ENCODE measurements at places on chromosomes 1 and 21.

- no peak for DNase-seq
These were observed 671.3 kb downstream of the PTPRU start for GRCh38 chr1:29907596-29907995.

DNA sequence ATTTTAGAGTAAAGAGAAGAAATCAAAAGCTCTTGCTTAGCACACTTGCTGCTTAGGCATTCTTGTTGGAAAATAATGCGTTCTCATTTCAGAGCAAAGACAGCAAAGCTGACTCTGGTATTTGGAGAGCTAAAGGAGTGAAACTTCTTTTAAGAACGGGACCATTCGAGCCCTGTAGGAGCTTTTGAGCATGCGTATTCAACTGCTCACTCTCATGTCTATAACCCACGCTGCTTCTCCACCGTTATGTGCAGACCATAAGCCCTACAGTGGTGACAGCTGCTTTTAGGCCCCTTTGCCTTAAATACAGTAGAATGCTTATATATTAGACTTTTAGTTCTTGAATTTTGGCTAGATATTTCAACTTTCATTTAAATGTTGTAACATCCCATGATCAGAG lies 214.2 kb upstream of the CACYBP start:
- no peak for DNase-seq

- DNase-seq, result no peak
These were observed 25.1 kb upstream of the NGF start for GRCh38 chr1:115363171-115363570.

DNA sequence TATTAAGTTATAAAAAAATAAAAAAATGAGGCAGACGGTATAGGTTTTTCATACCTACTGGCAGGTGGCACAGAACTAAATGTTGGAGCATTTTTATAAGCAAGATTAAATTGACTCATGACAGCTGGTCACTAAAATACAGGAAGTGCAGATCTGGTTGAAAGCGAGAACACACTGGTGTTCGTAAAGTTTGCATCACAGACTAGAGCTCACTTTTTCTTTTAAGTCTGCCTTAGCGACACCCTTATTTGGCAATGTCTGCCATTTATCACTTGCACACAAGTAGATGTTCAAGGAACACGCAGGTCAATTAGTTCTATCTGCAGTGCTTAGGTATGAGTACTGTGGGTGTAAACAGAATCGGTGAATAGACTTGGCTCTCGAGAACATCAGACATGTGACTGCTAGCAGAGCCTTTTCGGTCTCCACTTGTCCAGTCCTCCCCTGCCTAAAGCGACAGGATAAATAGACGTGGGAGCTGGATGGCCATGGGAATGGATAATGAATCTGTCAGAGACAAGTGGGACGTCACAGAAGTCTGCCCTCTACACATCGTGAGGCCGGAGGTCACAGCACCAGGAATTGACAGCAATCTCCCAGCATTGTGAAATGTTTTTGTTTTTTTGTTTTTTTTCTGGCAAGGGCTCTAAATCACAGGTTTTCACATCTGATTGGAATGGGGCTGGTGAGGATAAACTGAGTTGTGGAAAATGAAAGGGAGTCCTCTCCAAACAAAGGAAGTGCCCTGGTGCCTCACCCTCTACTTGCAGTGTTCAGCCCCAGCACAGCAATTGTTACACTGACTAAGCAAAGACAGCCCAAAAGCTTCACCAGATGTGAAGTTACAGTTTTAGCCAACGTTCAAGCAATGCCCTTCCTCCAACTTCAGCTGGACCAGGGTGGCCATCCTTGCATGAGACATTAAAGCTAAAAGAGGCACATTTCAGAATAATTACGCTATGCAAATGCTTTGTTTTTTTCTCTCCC lies 248.9 kb downstream of the NTNG1 start:
- no peak for DNase-seq

DNA sequence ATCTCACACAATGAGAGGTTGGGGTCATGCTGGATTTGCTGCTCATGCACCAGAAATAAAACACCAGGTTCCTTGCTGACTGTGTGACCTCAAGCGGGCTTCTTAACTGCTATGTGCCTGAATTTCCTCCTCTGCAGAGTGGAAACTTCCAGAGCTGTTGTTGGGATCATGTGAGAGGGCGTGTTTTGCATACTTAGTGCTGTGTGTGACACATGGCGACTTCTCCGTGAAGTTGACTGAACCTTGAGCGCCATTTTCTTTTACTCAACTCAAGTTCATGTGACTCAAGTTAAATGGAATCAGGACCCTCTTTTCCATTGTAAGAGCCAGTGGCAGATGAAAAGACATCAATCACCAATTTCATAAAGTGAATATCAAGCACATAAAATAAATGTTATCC lies 224.0 kb downstream of the KIF26B start:
- no peak for DNase-seq

DNA sequence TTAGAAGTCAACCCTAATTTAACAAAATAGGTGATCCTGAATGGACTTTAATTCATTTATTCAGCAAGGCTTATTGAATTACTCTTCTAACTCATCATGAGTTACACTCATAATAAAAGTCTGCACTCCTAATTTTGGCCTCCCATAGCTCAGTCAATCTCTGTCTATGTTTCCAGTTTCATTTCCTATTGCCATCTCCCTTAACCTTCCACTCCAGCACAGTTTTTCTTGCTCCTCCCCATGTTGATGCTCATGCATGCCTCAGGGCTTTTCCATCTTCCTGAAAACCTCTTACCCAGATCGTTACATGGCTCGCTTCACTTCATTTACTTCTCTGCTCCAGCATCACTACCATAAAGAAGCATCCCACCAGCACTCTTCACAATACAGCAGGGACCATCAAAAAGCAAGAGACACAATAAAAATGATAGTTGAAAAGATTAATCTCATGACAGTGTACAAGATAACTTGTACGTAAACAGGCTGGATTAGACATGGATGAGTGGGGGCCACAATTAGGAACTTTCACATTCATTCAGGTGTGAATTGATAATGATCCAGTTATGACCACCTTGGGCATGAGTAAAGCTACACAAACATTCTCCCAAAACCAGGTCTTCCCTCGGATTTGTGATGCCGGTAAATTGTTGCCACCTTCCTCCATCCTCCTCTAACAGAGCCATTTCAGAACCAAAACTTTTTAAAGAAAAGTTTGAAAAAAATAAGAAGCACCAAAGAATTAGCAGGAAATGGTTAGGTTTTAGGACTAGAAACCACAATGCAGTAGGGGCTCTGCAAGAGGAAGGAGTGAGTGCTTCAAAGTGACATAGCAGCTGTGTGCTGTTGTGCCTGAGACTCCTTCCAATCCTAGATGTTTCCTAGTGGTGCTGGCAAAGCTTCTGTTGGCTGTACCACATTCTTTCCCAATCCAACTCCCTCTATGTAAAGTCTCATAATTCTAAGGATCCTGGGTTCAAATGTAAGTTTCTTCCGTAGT lies 89.8 kb downstream of the OLFML2B start:
- DNase-seq, result peak; percentile 39

- no peak for DNase-seq
These were observed 36.0 kb upstream of the ADGRL4 start for GRCh38 chr1:79042539-79042938.

DNA sequence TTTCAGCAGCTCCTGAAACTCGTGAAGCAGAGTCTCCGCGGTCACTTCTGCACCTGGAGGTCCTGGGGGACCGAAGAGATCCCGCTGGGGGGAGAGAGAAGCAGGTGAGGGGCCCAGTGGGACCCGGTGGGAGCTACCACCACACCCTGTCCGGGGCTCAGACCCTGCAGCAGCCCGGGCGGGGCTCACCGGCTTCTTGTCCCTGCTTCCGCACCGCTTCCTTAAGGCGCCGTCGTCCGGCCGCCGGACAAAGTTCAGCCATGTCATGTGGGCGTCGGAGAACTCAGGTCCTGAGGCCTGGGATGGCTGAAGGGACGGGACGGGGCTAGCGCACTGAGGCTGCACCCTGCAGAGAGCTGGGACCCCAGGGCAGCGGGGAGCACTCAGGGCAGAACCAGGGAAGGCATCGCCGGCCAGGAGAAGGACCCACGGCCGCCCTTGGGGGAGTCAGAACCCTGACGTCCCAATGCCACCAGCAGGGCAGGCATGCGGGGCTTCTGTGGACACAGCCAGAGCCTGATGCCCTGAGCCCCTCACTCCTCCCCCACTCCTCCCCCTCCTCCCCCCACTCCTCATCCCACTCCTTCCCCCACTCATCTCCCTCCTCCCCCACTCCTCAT lies 2.2 kb downstream of the C1QTNF12 start:
- no peak for DNase-seq

- DNase-seq, result no peak
These were observed 93.0 kb downstream of the APP start for GRCh38 chr21:26077521-26077920.

DNA sequence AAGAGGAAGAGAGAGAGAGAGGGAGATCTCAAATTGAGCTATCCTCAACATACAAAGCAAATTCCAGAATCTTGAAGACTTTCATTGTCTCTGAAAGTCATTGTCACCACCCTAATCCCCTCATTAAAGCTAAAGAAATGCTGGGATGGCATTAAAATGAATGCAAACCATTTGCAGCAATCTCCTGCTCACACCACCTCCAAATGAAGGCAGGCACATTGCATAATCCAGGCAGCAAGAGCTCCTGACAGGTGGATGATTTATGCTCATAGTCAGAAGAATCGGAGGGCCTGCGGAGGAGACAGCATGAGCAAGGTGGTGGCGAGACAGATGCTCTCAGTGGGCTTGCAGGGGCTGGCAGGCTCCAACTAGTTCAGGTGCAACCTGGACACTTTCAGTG lies 90.2 kb downstream of the ESRRG start:
- DNase-seq, result no peak

- DNase-seq, result no peak
These were observed 1.9 kb upstream of the AK5 start for GRCh38 chr1:77279929-77280328.

DNA sequence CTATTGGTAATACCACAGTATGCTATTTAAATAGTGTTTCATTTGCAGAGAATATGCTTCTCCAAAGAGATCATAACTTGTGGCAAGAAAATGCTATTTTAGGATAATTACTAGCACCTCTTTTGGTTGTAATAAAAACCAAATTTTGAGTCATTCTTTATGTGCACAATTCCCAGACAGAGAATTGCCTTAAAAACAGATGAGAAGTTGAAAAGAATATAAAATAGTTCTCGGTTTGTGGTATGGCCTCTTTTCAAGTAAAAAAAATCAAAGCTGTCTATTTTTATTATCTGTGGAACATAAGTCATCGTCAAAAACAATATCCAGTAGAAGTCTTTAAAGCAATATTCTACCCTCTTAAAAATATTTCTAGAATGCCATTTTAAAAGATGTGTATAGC lies 185.9 kb downstream of the GREM2 start:
- no peak for DNase-seq

- DNase-seq, result peak; percentile 89
These were observed 3.2 kb downstream of the ATP8B2 start for GRCh38 chr1:154328318-154329151.

GRCh38 chr1:221680085-221680484 lies 61.8 kb downstream of the DUSP10 start:
- no peak for DNase-seq

DNA sequence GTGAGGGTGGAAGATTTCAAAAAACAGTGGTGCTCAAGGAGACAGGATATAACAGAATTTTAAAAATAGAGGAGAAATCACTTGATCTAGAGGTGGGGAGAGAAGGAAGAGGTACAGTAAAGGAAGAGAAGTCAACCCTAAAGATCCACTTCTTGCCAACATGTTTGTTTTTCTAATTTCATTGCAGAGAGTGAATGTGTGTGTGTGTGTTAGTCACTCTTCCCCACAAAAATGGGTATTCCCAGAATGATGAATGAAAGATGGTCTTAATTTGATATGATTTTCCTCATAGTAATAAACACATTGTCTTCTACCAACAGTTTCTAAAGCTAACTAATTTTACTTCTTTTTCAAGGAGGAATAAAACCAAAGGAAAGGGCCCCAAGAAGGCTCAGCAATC lies 74.2 kb upstream of the NGF start:
- DNase-seq, result no peak

- DNase-seq, result no peak
These were observed 47.0 kb downstream of the AGPAT3 start for GRCh38 chr21:43911935-43912487.

DNA sequence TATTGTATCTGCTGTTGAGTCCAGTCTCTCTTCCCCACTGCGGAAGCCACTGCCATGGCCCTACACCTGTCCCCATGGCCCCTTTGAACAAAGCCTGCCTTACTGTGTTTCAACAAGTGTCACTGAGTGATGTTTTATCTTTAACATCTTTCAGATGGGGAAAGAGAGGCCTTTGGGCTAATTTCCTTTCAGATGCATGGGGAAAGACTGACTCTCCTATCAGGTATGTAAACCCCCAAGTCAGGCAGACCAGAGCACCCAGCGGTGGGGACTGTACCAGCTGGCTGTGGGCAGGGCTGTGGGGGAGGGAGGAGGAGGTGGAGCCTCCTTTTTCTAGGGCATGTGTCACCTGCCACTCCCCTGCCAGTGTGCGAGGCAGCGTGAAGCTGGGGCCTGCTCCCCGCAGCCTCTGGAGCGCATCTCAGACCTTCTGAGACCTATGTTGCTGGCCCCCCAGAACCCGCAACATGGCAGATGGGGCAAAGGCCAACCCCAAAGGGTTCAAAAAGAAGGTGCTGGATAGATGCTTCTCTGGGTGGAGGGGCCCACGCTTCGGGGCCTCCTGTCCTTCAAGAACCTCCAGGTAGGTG lies at the start of gene PLA2G2F:
TSS of gene PLA2G2F (plus strand) at position 363 of the 590 bp plus-strand sequence. CDS start at position 468, 105 bp downstream.
- no peak for DNase-seq

DNA sequence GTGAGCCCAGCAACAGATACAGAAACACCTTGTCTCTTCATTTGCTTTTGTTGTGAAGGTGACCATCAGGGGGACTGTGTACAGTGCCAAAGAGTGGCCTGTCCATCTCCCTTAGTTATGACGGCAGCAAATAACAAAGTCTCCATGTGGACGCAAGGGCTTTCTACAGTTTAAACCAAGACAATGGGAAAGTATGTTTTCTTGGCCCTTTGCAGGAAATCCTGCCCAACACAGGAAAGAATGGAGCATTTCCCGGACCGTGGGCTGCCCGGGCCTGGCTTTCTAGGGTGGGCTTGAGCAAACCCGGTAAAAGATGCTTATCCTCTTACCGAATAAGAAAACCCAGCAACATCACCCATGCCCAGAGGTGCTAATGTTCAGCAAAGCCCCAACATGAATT lies 87.3 kb downstream of the ZBTB18 start:
- DNase-seq, result no peak

GRCh38 chr1:53552981-53553733 lies 94.0 kb downstream of the DMRTB1 start:
- DNase-seq, result peak; percentile 30

- no peak for DNase-seq
These were observed 24.1 kb upstream of the CNN3 start for GRCh38 chr1:94951046-94951445.

- peak; percentile 95 for DNase-seq
These were observed at the start of gene GCLM for GRCh38 chr1:93909146-93910050. Gene GCLM, minus strand, starts transcription at chr1:93909430. Its CDS starts 267 bp downstream, at chr1:93909163.
